ENCODE measurements at places on chromosomes 3 and 15.

DNA sequence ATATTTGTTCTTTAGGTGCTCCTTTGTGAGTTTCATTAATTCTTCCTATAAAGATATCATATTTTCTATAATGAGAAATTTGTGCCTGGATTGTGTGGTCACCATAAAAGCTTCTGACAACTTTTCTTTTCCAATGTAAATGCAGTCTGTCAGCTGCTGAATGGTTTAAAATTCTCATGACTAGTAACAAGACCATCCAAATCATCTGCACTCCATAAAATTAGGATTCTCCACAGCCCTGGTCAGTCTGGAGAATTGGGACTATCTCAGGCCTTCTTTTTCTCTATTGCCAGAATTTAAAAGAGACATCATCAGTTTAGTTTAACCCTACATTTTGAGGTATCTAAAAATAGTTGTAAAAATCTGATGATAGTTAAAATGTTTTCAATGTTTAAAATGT, 180.9 kb downstream of the DTWD1 start:
- no peaks in the 10 kb centered on the region for H3K27me3 ChIP-seq
- no peak overlapping the region for H3K27ac ChIP-seq
- H3K4me3 ChIP-seq: no peak overlapping the region
- no peaks in the 10 kb centered on the region for H3K36me3 ChIP-seq
- no peaks in the 10 kb centered on the region for H3K4me1 ChIP-seq
- no peak for DNase-seq

GRCh38 chr3:186529201-186529999, 14.8 kb downstream of the CRYGS start:
- H3K27ac ChIP-seq: no peak overlapping the region
- no peaks in the 10 kb centered on the region for H3K4me1 ChIP-seq
- no peaks in the 10 kb centered on the region for H3K27me3 ChIP-seq

DNA sequence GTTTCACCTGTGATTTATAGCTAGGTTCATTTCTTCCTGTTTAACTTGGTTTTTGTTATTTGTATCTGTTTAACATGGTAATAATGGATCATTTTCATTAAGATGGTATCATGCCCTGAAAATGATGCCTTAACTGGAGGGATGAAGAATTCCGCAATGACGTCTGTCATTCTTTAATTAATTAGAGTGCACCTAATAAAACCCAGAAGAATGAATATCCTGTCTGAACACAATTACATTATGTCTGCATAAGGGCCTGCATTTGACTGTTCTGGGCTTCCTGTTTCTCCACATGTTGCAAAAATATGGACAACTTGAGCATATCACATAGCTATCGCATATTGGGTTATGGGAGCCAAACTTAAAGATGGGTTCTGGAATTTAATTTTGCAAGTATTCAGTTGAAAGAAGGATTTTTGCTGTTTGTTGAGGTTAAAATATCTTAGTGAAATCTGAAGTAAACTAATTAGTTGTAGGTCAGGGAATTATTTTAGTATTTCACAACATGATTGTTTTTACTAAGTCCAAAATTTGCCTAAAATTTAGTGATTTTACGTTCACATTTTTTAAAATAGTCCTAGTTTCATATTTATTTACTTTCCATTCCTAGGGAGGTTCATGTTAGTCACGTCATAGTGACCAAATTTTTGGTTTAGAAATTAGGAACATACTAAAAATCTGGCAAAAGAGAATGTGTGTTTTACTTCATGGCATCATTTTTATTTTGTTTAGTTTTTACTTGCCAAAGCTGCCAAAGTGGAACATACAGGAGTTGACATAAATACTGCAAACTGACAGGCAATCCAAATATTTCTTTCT, 321.0 kb upstream of the TGFBR2 start:
- no peak for DNase-seq
- H3K27me3 ChIP-seq: no peaks in the 10 kb centered on the region
- no peaks in the 10 kb centered on the region for H3K36me3 ChIP-seq
- no peaks in the 10 kb centered on the region for H3K4me1 ChIP-seq
- no peak overlapping the region for H3K27ac ChIP-seq

- peaks cover 12% of the 10 kb centered on the region for H3K4me1 ChIP-seq
- H3K27me3 ChIP-seq: no peaks in the 10 kb centered on the region
- no peaks in the 10 kb centered on the region for H3K36me3 ChIP-seq
- H3K27ac ChIP-seq: no peak overlapping the region
These were observed 81.8 kb downstream of the WWTR1 start for GRCh38 chr3:149575961-149576564.

DNA sequence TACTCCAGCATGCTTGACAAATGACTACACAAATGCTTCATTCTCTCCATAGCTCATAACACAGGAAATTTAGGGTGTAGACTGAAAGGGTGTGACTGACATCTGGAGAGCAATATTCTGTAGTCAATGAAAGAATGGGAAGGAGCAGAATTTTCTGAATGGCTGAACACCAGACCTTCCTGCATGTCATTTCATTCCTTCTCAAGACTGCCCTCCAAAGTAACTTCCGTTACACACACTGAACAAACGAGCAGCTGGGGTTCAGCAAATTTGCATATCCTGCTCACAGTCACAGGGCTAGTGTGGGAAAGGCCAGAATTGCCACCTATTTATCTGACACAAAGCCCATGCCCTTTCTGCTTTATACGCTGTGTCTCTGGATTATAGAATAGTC, 325.0 kb upstream of the CFAP20DC start:
- no peaks in the 10 kb centered on the region for H3K36me3 ChIP-seq
- no peak for DNase-seq
- H3K4me1 ChIP-seq: 0 out of 2 replicates have a peak, but pooled peaks cover 1% of the 10 kb centered on the region
- no peak overlapping the region for H3K27ac ChIP-seq
- no peaks in the 10 kb centered on the region for H3K27me3 ChIP-seq
- no peak overlapping the region for H3K4me3 ChIP-seq

DNA sequence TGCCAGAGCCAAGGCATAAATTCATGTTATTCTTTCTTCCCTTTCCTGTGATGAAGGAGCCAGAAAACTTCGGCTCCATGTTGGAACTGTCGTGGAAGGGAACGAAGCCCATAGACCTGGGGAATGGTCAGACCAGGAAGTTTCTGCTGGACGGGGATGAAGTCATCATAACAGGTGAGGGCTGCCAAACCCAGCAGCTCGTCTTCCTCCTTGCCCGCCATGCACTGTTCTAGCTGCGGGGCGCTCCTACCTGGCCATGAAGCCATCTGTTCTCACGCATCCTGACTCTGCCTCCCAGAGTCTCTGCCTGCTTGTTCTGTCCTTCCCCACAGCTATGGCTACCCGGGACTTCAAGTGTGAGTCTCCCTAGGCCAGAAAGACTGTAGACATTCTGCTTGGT, 28.2 kb downstream of the FAH start:
- H3K4me3 ChIP-seq: no peak overlapping the region
- DNase-seq: no peak
- H3K36me3 ChIP-seq: 0 out of 2 replicates have a peak, but pooled peaks cover 2% of the 10 kb centered on the region

GRCh38 chr3:48157202-48157840, 30.9 kb downstream of the CDC25A start:
- no peak for DNase-seq
- H3K4me3 ChIP-seq: no peak overlapping the region
- peaks cover 36% of the 10 kb centered on the region for H3K36me3 ChIP-seq
- H3K4me1 ChIP-seq: no peaks in the 10 kb centered on the region
- no peak overlapping the region for H3K27ac ChIP-seq

DNA sequence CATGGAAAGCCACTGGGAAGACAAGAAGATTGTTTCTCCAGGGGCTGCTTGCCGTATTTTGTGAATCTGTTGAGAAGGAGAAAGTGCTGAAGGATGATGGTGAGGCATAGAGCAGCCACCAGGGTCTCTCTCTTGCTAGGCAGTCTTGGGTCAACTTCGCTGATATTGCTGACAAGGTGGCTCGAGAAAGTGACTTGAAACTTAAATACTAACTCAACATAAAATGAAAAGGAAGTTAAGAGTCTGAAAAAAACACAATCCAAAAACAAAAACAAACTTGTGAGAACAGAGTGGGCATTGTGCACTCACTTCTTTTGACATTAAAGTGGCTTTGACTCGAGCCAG, 90.1 kb downstream of the CHST2 start:
- no peak for DNase-seq
- H3K27me3 ChIP-seq: no peaks in the 10 kb centered on the region
- H3K27ac ChIP-seq: no peak overlapping the region
- H3K36me3 ChIP-seq: no peaks in the 10 kb centered on the region
- H3K4me3 ChIP-seq: no peak overlapping the region

- no peaks in the 10 kb centered on the region for H3K4me1 ChIP-seq
- H3K36me3 ChIP-seq: no peaks in the 10 kb centered on the region
- H3K27me3 ChIP-seq: no peaks in the 10 kb centered on the region
- DNase-seq: no peak
- H3K27ac ChIP-seq: no peak overlapping the region
- no peak overlapping the region for H3K4me3 ChIP-seq
These were observed 92.4 kb upstream of the HES1 start for GRCh38 chr3:194043516-194043915.

- H3K36me3 ChIP-seq: no peaks in the 10 kb centered on the region
- no peaks in the 10 kb centered on the region for H3K27me3 ChIP-seq
- no peak overlapping the region for H3K4me3 ChIP-seq
- H3K27ac ChIP-seq: no peak overlapping the region
- DNase-seq: no peak
These were observed 129.6 kb upstream of the AGBL1 start for GRCh38 chr15:85950101-85950500.

- H3K36me3 ChIP-seq: no peaks in the 10 kb centered on the region
- no peak overlapping the region for H3K4me3 ChIP-seq
- H3K27ac ChIP-seq: no peak overlapping the region
- no peaks in the 10 kb centered on the region for H3K27me3 ChIP-seq
These were observed 167.4 kb downstream of the GAP43 start for GRCh38 chr3:115790759-115791158.

DNA sequence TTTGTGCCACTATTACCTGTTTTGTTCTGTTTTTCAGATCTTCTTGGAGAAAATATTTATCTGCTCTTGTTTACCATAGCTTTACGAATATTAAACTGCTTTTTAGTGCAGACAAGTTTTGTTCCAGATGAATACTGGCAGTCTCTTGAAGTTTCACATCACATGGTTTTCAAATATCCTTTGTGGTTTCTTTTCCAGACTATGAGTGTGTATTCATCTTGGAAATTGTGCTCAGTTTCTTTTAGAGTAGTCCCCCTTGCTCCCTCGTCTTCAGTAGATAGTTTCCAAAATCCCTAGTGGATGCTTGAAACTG, 1.2 kb downstream of the PIGB start:
- H3K36me3 ChIP-seq: no peaks in the 10 kb centered on the region
- H3K4me1 ChIP-seq: no peaks in the 10 kb centered on the region
- H3K4me3 ChIP-seq: no peak overlapping the region
- no peak overlapping the region for H3K27ac ChIP-seq

DNA sequence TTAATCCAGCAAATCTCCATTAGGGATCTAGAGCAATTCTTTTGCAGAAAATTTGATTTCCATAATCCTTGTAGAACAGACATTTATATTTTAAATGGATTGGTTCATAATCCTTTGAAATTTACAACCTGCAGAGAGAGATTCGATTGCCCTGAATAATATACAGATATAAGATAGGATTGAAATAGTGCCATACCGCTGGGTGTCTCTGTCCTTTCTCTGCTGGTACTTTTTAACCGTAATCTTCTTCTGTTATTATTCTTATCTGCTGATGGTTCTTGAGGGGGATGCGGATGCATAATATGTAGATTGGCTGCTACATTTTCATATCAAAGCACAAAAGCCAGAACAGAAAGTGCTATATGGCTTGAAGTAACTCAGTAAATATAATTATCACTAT, 182.2 kb downstream of the CFAP20DC start:
- DNase-seq: no peak
- H3K36me3 ChIP-seq: no peaks in the 10 kb centered on the region
- H3K4me1 ChIP-seq: no peaks in the 10 kb centered on the region
- H3K27me3 ChIP-seq: no peaks in the 10 kb centered on the region
- H3K4me3 ChIP-seq: no peak overlapping the region
